Stimulated activated CD8-positive, alpha-beta memory T cell treated with anti-CD3 and anti-CD28 coated beads, Interleukin-4, amount 100 ng/mL, for 1 hour (primary cell): ENCODE measurements at places on chromosomes 1 and 21.

GRCh38 chr1:12037486-12038355 lies 18.4 kb downstream of the MIIP start:
- no peak for DNase-seq

DNA sequence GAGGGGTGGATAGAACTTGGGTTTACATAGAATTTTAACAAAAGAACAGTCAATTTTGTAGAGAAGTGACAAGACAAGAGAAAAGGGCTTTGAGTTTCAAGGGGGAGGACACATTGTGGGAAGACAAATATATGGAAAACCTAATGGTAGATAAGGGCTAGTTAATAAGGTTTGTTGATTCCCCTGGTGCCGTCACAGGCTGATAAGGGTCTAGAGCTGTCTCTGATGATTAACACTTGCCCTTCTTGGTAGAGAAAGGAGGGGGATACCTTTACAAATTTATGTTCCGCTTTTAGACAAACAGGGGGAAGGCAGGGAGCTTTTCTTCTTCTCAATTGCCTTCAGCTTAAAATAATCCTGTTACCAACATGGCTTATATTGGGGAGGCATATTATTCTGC lies 124.3 kb downstream of the ETS2 start:
- no peak for DNase-seq

DNA sequence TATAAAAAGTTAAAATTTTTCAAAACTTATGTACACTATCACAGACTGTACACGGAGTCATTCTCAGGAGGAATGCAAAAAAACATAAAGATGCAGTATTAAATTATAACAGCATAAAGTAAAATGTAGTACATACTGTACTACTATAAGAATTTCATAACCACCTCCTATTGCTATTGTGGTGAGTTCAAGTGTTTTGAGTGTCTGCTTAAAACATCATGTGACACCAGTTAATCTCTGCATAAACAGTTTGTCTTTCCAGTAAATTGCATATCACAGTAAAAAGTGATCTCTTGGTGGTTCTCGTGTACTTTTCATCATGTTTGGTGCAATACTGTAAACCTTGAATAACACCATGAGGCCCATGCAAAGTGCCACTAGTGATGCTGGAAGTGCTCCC lies 45.2 kb downstream of the SDCCAG8 start:
- no peak for DNase-seq

GRCh38 chr21:28604946-28605537 lies 387.6 kb downstream of the LTN1 start:
- DNase-seq, result no peak

DNA sequence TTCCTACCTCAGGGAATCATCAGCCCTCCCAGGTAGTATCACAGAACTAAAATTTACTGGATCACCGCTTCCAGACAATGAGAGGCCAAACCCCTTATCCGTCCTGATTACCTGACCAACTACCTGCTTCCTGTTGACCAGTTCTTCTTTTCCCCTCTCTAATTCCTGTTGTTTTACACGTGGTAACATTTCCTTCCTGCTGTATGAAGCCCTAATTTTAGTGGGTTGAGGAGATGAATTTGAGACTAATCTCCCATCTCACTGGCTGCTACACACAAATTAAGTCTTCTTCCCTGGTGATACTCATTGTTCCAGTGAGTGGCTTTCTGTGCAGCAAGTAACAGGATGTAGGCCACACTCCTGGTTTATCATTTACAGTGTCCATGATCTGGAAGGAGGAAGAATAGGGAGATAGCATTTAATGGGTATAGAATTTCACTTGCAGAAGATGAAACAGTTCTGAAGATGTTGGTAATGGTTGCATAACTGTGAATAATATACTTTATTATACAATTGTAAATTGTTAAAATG lies 2112.9 kb downstream of the NCAM2 start:
- DNase-seq, result no peak

DNA sequence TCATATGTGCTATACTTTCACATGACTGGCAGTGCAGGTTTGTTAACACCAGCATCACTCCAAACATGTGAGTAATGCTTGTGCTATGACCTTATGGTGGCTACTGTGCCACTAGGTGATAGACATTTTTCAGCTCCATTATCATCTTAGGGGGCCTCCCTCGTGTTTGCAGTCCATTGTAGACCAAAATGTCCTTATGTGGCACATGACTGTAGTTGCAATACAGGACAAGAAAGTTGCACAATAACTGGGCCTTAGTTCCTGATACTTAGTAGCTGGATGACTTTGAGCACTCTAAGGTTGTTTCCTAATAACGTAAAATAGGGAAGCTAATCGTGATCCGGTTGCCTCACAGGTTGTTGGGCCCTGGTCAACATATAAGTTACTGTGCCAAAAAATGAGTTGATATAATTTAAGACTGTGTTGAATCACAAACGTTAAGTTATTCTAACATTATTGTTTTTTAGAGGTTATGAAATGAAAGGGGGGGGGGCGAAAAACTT lies 511 bp upstream of the SNX27 start:
- no peak for DNase-seq

DNA sequence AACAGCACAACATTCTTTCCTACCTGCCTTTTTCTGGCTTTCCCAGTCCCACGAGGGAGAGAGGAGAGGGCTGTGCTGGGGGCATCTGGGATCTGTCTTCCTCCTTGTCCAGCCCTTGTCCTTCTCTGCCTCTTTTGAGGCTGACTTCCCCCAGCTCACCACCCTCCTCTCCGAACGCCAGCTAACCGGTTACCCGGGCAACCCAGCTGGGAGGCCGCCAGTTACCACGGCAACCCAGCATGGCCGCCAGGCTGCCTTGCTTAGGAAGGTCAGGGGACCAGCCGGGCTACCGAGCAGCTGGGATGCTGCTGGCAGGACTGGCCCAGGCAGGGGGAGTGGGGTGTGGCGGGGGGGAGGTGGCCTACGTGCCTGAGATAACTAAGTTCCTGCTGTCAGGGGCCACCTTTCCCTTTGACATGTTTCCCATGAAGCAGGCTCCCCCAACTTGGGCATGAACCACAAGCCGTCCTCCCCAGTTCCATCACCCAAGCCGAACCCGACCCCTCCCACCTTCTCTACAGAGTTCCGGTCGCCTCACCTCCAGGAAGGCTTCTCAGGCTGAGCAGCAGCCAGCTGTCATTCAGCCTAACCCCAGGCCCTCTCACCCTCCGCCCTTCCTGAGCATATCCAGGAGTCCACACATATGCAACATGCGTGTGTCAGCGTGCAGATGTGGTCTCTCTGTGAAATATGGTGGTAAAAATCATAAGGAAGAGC lies 8.7 kb downstream of the PLEKHA6 start:
- no peak for DNase-seq

- no peak for DNase-seq
Measured at GRCh38 chr1:47630346-47630745, 192.5 kb downstream of the FOXD2 start.

DNA sequence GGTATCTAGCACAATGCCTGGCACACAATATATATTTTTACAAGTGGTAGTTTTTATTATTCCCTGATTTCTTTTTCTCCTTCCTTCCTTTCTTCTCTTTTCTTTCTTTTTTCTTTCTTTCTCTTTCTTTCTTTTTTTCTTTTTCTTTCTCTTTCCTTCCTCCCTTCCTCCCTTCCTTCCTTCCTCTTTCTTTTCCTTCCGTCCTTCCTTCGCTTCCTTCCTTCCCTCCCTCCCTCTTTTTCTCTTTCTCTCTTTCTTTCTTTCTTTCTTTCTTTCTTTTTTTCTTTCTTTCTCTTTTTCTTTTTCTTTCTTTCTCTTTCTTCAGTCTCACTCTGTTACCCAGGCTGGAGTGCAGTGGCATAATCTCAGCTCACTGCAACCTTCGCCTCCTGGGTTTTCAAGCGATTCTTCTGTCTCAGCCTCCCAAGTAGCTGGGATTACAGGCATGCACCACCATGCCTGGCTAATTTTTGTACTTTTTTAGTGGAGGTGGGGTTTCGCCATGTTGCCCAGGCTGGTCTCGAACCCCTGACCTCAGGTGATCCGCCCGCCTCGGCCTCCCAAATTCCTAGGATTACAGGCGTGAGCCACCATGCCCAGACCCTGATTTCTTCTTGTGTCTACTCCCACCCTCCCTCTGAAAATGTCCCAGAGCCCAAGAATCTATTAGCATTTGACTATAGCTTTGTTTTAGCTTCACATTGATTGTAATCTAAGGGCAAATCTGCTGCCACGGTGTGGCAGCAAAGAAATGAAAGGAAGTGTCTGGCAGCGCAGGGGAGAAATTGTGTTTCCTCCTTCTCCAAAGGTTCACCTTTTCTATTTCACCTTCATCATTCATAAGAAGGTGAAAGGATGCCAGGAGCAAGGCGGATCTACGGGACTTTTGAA lies 19.9 kb upstream of the ABCB10 start:
- DNase-seq, result no peak

DNA sequence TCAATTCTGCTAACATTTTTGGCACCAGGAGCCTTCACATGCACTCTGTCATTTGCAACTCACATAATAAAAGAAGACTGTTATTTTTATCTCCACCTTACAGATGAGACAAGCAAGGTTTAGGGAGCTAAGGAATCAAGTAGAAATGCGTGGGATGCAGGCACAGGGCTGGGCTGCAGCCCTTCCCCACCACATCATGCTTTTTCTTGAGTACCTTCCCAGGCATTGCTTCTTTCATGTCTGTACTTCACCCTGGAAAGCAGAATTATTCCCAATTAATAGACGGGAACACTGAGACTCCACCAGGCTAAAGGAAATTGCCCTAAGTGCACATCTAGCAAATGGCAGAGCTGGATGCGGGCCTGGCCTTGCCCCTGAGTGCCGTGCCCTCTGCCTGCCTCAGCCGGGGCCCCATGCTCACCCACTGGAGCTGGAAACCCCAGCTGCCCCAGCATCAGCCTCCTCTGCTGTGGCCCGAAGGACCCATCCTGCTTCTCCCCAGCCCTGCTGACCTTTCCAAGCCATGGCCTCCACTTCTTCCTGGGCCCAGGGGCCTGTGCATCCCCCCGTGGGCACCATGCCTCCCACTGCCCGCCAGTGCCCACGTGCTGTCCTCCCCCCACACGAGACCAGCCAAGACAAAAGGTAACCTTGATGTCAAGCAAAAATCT lies 257.5 kb downstream of the TOMM20 start:
- no peak for DNase-seq

DNA sequence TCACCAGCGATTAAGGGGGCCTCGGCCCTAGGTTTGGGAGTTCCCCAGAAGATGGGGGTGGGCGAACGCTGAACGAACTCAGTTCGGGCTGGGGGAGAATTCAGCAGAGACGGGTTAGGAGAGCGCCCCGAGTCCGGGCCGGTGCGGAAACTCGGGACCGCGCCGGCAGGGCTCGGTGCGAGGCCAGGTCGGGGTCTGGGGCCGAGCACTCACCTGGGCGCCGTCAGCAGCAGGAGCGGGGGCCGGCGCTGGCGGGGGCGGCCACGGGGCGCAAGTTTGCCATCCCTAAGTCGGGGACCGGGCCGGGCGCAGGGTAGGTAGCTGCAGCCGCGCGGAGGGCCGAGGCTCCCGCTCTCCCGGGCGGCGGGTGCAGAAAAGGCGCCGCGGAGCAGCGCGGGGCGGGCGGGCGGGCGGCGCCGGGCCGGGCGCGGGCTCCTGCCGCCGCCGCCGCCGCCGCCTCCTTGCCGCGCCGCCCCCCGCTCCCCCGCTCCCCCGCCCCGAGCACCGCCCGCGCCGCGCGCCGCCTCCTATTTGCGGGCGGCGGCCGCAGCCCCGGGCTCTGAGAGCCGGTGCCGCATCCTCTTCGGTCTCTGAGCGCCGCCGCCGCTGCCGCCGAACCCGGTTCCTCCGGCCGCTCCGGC lies 349 bp downstream of the ADGRB2 start:
- DNase-seq, result no peak

GRCh38 chr1:52055066-52055865 lies at the start of gene TXNDC12:
TXNDC12 (minus strand) TSS chr1:52055191; CDS start chr1:52055096, 95 bp downstream.
- DNase-seq, result peak; percentile 35

DNA sequence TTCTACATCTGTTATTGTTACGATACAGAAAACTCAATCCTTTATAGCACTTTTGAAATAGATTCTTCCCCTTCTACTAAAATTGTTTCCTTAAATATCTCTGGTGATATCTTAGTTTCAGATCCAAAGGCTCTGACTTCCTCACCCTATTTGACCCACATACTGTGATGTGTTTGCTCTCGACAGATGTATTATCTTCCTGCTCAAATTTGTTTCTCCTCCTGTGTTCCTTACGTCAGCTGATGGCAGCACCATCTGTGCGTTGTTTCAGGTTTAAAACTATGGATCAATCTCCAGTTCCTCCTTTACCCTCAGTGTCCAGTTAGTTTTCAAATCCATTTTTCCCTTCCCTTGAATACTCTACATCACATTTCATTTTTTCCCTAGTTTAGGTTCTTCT lies 274.4 kb downstream of the RYR2 start:
- no peak for DNase-seq

DNA sequence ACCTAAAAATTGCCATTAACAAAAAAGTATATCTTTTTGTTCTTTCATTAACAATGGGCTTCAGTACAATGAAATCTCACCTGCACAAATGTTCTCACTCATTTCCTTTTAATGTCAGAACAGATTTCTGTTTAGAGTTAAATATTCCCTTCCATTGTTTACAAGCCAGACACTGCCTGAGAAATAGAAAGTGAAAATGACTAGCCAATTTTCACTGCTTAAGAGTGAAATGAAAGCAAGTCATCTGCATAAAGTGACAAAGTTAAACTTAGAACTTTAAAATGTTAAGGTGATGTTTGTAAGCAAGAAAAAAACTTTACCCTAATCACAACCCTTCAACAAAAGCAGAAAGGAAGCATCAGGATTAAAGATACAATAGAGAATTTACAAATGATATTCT lies 27.5 kb downstream of the COA6 start:
- DNase-seq, result no peak

DNA sequence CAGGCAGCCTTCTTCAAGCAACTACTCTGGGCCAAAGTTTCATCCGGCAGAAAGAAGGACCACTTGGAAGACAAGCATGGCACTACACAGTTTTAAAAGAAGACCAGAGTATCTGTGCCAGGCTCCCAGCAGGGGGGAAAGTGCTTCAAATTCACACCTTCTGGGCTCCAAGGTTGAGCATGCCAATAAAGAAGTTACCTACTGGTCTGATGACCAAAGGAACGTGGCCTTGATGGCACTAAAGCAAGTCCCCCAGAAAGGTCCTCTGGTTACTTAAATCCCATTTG lies 73.5 kb downstream of the CD46 start:
- DNase-seq, result no peak

DNA sequence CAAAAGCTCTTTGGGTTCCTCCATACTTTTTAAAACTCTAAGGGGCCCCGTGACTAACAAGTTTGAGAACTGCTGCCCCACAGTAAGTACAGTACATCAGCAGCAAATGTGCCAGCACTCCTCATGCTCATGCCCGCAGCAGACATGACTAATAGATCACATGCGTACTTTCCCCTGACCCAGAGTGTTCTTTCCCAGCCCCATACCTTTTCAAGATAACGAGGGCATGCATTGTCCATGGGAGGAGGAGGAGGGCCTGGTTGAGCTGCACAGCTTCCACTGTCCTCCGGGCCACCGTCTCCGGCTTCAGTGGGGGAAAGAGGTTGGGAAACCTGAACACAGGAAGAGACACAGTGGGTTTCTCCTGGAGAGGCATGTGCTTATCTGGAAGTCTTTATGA lies 45.5 kb downstream of the DHRS3 start:
- no peak for DNase-seq
